Activated CD4-positive, alpha-beta T cell treated with anti-CD3 and anti-CD28 coated beads, Interleukin-2, amount 10 ng/mL, durations not matched to agents 7 days and 5 days (primary cell): ENCODE measurements at places on chromosomes 5 and 9. TPM values are rescaled to one million over a fixed set of nuclear protein-coding genes. Genes with fewer than 3 reads are reported as not detected.

GRCh38 chr5:153267506-153267905 is 223.0 kb upstream of the GRIA1 start:
- no peak overlapping the region for H3K4me3 ChIP-seq
- no peak overlapping the region for H3K27ac ChIP-seq
- H3K4me1 ChIP-seq: no peaks in the 10 kb centered on the region
- no peak for DNase-seq
- no peaks in the 10 kb centered on the region for H3K36me3 ChIP-seq

DNA sequence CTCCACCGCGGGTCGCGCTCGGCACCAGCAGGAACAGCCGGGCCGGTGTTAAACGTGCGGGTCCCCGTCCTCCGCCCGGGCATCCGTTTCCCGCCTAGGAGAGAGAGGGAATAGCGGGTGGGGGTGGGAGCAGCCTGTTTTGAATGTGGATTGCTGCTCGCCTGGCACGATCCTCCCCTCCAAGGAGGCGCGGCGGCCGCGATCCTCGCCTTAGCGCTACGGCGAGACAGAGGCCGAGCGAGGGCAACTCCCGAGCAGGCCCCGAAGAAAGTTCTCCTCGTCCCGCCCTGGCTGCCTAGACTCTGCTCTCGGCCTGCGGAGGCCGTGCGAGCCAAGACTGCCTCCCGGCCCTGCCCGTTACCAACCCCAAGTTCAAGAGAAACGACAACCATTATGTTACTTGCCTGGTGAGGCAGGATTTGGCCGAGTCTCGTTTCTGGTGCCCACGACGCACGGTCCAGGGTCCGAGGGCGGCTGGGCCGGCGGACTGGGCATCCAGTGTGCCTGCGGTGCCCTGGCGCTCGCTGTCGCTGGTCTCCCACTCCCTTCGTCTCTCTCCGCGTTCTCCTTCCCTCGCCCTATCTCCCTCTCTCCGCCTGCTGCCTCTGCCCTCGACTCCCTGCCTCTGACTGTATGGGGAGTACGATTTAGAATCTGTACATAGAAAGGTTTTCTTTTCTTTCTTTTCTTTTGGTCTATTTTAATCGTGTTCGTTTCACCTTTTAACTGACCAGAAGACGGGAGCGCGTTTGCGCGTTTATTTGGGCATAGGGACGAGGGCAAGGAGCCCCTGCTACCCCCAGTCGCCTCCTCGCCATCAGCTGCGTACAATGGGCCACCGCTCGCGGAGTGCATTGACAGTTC is 724 bp downstream of the NR2F1-AS1 start:
- no peak overlapping the region for H3K4me3 ChIP-seq
- H3K27ac ChIP-seq: no peak overlapping the region
- DNase-seq: no peak
- H3K27me3 ChIP-seq: peaks cover 50% of the 10 kb centered on the region
- no peaks in the 10 kb centered on the region for H3K36me3 ChIP-seq
- peaks cover 17% of the 10 kb centered on the region for H3K4me1 ChIP-seq

DNA sequence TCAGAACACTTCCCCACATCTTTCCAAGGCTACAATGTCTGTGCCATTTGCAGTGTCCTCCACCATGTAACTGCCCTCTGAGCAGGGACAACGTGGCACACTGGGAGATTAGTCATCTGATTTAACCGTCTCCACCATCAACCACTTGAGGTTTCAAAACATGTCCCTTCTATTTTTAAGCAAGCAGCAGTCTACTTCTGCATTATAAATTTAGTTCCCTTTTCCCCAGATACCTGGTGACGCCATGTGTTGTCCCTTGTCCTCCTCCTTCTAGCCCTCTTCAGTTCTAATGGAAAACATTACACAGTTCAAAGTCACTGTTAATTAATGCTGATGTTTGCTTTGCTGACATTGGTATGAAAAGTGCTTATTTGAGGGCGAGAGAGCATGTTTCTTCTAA is 52.8 kb downstream of the ATP10B start:
- no peaks in the 10 kb centered on the region for H3K4me1 ChIP-seq
- H3K27me3 ChIP-seq: no peaks in the 10 kb centered on the region
- no peak overlapping the region for H3K4me3 ChIP-seq
- H3K27ac ChIP-seq: no peak overlapping the region
- H3K36me3 ChIP-seq: no peaks in the 10 kb centered on the region

- H3K27me3 ChIP-seq: peaks cover 4% of the 10 kb centered on the region
- DNase-seq: no peak
- no peak overlapping the region for H3K27ac ChIP-seq
- no peaks in the 10 kb centered on the region for H3K36me3 ChIP-seq
Observed at GRCh38 chr9:109349421-109349846, 28.6 kb upstream of the EPB41L4B start.

GRCh38 chr5:160743027-160743426 is 109.0 kb downstream of the ATP10B start:
- H3K4me1 ChIP-seq: peaks cover 2% of the 10 kb centered on the region
- H3K27ac ChIP-seq: no peak overlapping the region
- no peak for DNase-seq
- no peaks in the 10 kb centered on the region for H3K36me3 ChIP-seq
- H3K27me3 ChIP-seq: peaks cover 9% of the 10 kb centered on the region

- DNase-seq: no peak
- H3K4me3 ChIP-seq: no peak overlapping the region
- no peaks in the 10 kb centered on the region for H3K27me3 ChIP-seq
- peaks cover 9% of the 10 kb centered on the region for H3K4me1 ChIP-seq
- no peaks in the 10 kb centered on the region for H3K36me3 ChIP-seq
- H3K27ac ChIP-seq: no peak overlapping the region
Observed at GRCh38 chr5:172920447-172920849, 38.8 kb upstream of the RPL26L1 start.

- DNase-seq: peak; percentile 92
- H3K4me1 ChIP-seq: peaks cover 43% of the 10 kb centered on the region
- H3K4me3 ChIP-seq: peak overlapping the region; percentile 84
- no peaks in the 10 kb centered on the region for H3K27me3 ChIP-seq
- H3K27ac ChIP-seq: peak overlapping the region; percentile 99
Observed at GRCh38 chr5:59039296-59040023, 456.6 kb downstream of the RAB3C start.

DNA sequence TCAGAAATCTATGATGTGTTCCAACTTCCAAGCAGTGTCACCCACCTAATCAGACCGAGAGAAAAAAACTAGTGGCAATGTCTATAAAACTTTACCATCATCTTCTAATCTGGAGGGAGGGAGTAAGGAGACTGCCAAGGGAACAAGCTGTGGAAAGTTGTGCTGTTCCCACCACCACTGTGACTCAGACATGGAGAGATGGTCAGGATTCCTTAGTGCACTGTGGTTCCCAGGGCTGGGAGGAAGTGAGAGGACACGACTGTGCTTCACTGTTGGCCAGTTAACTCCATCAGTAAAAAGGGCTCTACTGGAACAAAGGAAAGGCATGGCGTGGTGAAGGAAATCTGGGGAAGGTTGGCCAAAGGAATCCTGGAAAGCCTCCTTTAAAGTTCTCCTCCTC is 18.8 kb downstream of the TICAM2 start:
- H3K36me3 ChIP-seq: no peaks in the 10 kb centered on the region
- H3K27ac ChIP-seq: no peak overlapping the region
- no peak overlapping the region for H3K4me3 ChIP-seq
- H3K27me3 ChIP-seq: no peaks in the 10 kb centered on the region
- H3K4me1 ChIP-seq: no peaks in the 10 kb centered on the region

DNA sequence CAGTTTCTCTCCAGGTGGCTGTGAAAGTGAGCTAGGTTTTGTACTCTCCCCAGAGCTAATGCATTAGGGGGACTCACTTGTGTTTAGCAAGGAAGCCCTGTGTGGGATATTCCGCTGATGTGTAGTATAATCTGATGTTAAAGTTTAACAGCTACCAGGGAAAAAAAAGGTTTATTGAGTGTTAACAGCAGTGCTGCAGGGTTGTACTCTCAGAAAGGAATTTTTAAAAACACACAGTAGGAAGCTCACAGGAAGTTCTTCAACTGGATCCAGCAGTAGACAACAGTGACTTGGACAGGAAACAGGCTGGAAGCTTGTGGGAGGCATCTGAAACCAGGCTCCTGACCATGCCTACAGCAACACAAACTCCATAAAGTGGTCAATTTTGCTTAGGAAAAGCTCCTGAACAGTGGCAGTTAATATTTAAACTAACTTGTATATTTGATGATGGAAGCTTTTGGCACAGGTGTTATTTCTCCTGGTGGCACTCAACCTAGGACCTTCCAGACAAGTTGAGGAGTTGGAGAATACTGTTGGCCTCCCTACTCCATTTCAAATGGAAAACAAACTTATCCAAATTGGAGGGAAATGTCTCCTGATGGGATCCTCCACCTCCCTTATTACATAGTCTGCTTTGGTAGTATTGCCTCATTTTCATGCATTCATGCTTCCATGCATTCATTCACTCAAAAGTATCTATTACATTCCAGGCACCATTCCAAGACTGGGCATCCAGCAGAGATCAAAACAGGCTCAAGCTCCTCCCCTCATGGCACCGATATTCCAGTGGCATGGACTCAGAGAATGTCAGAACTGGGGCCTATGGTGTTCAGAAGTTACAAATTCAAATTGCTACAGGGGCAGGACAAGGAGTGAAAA is 54.7 kb downstream of the FOXD1 start:
- peaks cover 69% of the 10 kb centered on the region for H3K27me3 ChIP-seq
- no peaks in the 10 kb centered on the region for H3K36me3 ChIP-seq
- H3K27ac ChIP-seq: no peak overlapping the region
- H3K4me1 ChIP-seq: peaks cover 2% of the 10 kb centered on the region
- H3K4me3 ChIP-seq: no peak overlapping the region

GRCh38 chr5:8857051-8857450 is 688.8 kb downstream of the SEMA5A start:
- H3K27me3 ChIP-seq: no peaks in the 10 kb centered on the region
- H3K27ac ChIP-seq: no peak overlapping the region
- no peak for DNase-seq
- H3K4me3 ChIP-seq: no peak overlapping the region
- no peaks in the 10 kb centered on the region for H3K36me3 ChIP-seq

TSLP gene
- total RNA-seq: 0.35 TPM

DNA sequence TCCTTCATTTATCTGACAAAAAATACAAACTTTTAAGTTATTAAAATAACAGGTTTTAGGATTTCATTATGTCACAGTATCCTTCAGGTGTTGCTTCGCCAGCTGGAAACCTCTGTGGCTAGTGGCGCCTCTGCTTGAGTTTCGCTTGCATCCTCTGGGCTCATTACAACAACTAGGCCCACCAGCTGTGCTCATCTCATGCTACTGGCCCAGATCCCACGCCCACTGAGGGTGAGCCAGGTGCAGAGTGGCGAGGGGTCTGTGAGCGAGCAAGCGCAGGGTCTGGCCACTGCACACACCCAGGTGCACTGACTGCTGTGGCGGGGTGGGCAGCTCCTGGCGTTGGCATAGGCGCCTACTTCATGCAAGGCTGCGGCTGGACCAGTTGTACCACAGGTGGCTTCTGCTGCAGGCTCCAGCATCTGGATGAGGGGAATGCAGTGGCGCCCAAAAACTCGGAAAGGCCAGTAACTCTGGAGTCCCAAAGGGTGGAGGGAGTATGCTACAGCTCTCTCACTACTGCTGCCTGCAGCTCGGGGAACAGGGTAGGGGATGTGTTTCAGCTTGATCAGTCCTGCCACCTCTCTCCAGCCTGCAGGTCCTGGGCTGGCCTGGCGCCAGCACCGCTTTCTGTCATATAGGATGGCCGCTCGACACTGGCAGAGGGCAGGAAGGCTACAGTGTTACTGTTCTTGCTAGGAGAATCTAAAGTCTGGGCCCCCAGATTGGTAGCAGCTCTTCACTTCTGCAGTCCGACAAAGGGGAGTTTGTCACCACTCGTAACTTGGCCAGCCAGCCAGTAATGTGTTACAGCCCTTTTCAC is 452.1 kb downstream of the TUSC1 start:
- no peaks in the 10 kb centered on the region for H3K27me3 ChIP-seq
- DNase-seq: no peak
- no peak overlapping the region for H3K4me3 ChIP-seq
- H3K27ac ChIP-seq: no peak overlapping the region
- no peaks in the 10 kb centered on the region for H3K4me1 ChIP-seq

DNA sequence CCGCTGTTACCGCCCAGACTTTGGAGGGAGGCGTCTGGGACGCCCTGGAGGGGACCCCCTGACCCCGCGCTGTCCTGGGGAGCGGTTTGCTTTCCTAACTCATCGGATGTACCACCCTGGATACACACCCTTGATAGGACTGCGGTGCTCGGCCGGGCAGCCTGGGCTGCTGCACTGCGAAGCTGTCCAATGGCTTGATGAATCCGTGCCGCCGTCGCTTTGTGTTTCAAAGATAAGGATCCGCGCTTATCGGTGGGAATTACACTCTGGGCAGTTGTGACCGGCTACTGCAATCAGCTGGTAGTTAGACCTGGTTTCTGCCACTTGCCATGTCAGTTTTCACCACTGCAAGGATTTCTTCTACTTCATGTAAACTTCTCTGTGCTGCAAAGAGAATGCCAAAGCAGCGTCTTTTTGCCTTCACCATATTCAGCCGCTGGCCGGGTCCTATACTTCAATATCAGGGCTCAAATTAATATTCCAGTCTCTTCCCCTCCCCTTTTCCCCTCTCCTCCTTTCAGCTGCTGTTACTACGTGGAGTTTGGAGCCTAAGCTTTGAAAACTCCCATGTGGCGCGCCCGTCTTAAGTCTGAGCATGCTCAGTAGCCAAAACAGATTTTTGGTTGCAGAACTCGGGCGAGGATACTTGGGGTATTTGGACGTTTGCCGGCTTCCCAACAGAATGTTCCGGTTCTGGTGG is 727 bp downstream of the SMAD5 start:
- H3K4me3 ChIP-seq: peak overlapping the region; percentile 81
- no peaks in the 10 kb centered on the region for H3K36me3 ChIP-seq
- DNase-seq: peak; percentile 16
- H3K27ac ChIP-seq: peak overlapping the region; percentile 80
- peaks cover 18% of the 10 kb centered on the region for H3K4me1 ChIP-seq

DNA sequence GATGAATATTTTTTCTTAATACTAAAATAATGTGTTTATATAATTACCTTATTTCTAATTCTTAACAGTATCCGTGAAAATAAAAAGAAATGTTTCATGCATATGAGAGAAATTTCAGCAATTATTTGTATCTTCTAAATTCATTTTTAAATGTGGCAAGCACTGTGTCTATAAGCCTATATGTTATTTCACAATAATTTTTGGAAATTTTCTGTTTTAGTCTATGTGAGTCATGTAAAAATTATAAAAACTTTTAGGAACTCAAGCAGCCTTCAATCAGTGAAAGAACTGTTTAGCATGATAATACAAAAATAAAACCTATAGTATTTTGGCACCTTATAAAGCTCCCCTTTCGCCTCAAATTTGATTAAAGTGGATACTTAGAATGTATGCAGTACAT is 96.8 kb downstream of the ZCCHC7 start:
- H3K4me3 ChIP-seq: no peak overlapping the region
- no peak overlapping the region for H3K27ac ChIP-seq
- H3K36me3 ChIP-seq: peaks cover 9% of the 10 kb centered on the region
- no peaks in the 10 kb centered on the region for H3K27me3 ChIP-seq

DNA sequence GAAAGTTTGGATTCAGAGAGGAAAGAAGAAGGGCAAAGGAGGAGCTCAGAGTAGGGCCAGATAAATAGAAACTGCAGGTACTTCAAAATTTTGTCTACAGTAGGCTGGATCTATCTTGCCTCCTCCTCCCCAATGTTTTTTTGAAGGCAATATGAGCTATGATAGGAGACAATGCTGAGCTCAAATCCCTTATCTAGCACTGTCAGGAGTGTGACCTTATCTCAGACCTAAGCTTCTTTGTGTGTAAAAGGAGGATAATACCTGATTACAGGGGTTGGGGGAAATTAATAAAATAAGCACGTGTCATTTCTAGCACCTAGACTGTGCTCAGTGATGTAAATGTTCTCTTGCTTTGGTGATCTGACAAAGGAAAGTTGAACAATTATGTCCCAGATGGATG is 137.8 kb upstream of the CD180 start:
- no peak for DNase-seq
- H3K4me1 ChIP-seq: no peaks in the 10 kb centered on the region
- peaks cover 13% of the 10 kb centered on the region for H3K27me3 ChIP-seq
- H3K36me3 ChIP-seq: no peaks in the 10 kb centered on the region
